ENCODE measurements at places on chromosomes 11 and 22.

DNA sequence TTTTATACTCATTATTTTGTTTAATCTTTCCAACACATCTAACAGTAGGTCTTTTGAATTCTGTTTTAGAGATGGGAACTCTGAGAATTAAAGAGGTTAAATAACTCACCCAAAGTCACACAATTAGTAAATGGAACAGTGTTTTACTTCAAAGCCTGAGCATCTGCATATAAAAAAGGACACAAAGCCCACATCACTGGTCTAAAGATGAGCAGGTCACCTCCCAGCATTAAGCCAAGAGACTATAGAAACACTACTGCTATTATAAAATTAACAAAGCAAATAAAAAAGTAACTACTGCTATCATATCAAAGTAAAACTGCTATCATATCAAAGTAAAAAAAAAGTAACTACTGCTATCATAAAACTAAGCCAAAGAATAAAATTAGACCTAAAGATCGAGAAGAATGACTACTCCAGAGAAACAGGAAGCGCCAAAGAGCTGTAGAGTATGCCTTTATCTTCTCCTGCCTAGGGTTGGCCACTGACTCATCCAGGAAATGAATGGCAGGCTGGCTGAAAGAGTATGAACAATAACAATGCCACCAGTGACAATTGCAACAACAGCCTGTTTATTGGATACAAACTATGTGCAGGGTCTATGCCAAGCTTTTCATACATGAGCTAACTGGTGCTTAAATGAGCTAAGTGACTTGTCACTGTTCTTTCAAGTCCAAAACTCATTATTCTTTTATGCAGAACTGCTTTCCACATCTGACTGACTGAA lies 1153.0 kb upstream of the TENM4 start:
- no peak for DNase-seq

- no peak for DNase-seq
These were observed 8.9 kb upstream of the OR2D3 start for GRCh38 chr11:6911948-6912347.

- DNase-seq: peak; percentile 56
These were observed 46.5 kb upstream of the CRTAM start for GRCh38 chr11:122791836-122792235.

DNA sequence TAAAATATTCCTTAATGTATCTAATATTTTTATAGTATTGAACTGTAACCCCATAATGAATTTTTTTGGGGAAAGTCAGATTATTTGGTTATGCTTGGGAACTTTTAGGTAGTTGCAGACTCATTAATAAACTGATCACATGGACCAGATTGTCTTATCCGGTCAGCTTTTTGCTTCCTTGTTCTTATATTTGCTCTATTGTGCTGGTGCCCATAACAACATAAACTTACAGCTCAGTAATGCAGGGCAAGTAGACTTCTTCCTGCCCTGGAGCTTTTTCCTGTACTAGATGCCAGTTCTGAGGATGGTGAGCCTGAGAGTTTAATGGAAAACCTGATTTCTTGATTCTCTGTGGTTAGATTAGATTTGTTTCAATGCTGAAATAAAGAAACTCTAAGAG lies 53.2 kb downstream of the MTMR3 start:
- no peak for DNase-seq

DNA sequence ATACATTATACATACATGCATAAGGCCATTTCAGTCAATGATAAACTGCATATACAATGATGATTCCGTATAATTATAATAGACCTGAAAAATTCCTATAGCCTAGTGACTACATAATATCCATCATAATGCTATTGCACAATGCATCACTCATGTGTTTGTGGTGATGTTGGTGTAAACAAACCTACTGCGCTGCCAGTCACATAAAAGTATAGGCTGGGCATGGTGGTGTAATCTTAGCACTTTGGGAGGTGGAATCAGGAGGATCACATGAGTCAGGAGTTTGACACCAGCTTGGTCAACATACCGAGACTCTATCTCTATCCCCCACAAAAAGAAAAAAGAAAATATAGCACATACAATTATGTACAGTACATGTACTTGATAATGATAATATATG lies 163.7 kb upstream of the DDI1 start:
- no peak for DNase-seq

- DNase-seq: no peak
These were observed 607 bp downstream of the DMC1 start for GRCh38 chr22:38569181-38569971.

GRCh38 chr11:70660059-70660888 lies 261.9 kb downstream of the CTTN start:
- no peak for DNase-seq

DNA sequence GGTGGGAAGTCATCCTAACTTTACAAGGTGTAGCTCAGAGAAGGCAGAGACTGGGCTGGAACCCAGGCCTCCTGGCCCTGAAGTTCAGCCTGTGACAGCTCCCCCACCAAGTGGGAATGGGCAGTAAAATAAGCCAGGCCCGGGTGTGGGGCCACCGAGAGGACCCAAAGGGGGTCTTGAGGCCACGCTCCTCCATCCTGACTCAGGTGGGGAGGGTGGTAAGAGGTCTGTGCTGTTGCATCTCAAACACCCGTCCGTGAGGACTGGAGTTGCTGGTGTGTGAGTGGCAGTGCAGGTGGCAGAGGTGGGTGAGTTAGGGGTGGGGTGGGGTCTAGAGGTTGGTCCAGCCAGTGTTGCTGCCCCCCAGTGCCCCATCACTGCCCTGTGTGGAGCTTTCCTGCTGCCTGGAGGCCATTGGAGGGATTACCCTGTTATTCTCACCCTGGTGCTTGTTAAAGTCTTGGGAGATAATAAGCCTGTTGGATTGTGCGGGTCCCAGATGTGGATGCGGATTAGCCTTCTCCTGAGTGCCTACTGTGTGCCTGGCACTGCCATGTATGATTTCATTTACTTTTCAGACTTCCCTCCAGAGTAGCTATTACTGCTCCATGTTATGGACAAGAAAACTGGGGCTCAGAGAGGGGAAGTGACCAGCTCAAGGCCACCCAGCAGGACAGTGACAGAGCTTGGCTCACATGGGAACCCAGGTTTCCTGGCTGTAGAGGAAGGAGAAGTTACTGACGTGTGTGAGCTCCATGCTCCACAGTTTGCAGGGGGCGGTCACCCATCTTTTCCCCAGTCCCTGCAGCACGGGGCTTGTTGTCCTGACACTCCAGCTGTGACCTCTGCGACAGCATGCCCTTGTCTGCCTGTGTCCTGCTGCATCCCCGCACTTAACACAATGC lies 12.9 kb downstream of the SERPINH1 start:
- DNase-seq: no peak

DNA sequence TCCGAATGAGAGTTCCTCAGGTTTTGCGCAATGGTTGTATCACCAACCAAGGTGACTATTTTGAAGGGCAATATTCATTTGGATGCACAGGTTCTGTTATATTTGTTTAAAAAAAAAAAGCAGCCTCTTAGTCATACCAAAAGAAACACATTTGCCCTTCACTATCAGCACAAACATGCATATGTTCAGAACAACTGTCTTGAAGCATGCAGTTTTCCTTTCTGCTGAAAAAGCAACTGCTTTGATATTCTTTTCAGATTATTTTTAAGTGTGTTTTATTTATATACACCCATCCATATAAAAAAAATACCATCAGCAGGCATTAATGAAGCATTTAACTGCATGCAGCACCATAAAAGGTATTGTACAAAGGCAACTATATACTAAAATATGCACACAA lies 67.8 kb downstream of the RBFOX2 start:
- no peak for DNase-seq

GRCh38 chr11:66883016-66883965 lies 26.4 kb downstream of the LRFN4 start:
- DNase-seq: peak; percentile 81

DNA sequence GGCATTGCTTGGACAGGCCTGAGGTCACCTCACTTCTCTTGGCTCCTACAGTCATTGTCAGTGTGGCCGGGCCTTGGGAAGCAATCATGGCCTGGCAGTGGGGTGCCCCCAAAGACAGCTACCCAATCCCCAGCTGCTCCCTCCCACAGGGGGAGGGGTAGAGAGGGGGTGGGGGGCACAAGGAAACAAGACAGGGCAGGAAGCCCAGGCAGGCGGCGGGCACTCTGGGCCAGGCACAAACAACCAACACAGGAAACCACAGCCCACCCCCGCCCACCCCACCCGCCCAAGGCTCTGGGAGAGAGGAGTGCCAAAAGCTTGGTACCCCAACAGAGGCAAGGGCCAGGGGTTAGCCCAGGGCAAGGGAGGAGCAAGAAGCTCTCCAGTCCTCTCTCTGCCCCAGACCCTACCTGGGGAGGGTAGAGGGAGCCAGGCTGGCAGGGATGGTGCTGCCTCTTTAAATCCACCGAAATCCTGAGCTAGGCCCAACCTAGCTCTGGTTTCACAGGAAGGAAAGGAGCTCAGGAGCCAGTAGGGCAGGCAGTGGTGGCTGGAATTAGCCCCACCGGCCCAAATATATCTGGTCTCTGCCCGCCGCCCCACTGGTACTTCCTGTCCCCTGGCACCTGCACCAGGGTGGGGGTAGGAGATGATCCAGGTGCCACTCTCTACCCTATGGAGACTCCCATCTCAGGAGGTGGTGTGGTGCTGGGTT lies 12.2 kb downstream of the BCL9L start:
- DNase-seq: no peak

- no peak for DNase-seq
These were observed 54.4 kb downstream of the FLRT1 start for GRCh38 chr11:64089915-64090805.

DNA sequence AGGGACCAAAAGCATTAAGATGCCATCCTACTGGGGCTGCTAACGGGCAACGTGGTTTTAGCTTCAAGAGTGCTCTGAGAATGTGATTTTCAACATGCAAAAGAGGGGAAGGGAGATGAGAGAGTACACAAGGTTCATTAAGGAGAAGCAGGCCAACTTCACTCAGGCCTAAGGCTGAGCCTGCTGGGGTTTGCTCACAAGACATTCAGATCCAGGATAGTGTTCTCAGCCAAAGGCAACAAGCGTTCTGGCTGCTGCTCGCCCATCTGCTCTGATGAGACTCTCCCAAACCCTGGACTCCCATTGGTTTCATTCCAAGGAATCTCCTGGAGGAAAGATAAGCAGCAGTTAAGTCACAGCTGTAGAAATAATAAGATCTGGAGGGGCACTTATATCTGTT lies 23.6 kb upstream of the UPB1 start:
- DNase-seq: peak; percentile 18

DNA sequence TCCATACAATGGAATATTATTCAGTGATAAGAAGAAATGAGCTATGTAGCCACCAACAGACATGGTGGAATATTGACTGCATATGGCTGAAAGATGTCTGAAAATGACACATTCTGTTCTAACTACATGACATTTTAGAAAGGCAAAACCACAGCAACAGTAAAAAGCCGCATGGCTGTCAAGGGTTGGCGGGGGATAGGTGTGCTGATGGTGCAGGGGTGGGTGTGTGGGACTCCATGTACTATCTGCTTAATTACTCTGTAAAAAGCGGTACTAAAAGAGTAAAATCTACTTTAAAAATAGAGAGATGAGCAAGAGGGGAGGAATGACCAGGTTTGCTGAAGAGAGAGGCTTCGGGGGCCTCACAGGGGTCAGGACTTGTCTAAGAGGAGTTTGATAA lies 16.7 kb upstream of the YPEL1 start:
- DNase-seq: no peak

- peak; percentile 47 for DNase-seq
These were observed 42.4 kb downstream of the PITPNB start for GRCh38 chr22:27876684-27877083.

DNA sequence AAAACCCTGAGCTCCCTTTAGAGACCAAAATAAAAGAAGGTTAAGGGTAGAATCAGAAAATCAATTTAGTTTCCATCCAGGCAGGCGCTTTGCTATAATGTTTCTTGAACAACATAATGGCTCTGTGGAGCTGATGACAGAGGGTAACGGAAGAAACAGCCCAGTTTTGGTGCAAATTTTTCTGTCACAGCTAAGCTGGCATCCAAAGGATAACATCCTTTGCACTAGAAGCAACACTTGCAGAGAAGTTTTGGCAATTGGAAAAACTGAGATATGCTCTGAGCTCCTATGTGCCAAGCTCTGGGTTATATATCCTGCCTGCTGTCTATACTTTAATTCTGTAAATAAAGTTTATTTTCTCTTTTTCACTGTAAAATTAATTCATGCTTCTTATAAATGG lies 495.3 kb upstream of the API5 start:
- no peak for DNase-seq

Data from adipocyte (in vitro differentiated cells).